ENCODE measurements at places on chromosomes 6 and 20.

- no peak for DNase-seq
Measured at GRCh38 chr6:12173181-12173580, 117.0 kb upstream of the EDN1 start.

GRCh38 chr20:2760297-2760951 is 40.0 kb downstream of the CPXM1 start:
- no peak for DNase-seq

GRCh38 chr6:156824142-156824541 is 47.0 kb downstream of the ARID1B start:
- DNase-seq: no peak

GRCh38 chr20:58523072-58523970 is 8.1 kb upstream of the APCDD1L start:
- no peak for DNase-seq

- no peak for DNase-seq
Measured at GRCh38 chr6:116695401-116695800, 14.4 kb downstream of the KPNA5 start.

DNA sequence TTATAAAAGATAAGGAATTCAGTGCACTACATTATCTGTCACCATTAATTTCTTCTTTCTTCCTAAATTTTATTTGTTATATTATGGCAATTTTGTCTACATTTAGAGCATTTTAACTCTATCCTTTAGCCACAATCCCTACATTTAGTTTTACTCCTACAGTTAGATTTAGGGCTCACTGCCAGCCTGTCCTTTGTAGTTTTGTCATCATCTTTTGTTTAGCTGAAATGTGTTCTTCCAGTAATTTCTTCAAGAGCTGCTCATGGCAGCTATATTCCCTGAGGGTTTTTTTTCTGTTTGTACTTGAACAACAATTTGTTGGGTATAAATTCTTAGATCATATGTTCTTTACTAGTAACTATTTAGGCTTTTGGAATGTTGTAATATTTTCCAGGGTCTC is 72.7 kb upstream of the B3GAT2 start:
- no peak for DNase-seq

GRCh38 chr20:47691625-47692024 is 93.7 kb downstream of the SULF2 start:
- DNase-seq: peak; percentile 22

DNA sequence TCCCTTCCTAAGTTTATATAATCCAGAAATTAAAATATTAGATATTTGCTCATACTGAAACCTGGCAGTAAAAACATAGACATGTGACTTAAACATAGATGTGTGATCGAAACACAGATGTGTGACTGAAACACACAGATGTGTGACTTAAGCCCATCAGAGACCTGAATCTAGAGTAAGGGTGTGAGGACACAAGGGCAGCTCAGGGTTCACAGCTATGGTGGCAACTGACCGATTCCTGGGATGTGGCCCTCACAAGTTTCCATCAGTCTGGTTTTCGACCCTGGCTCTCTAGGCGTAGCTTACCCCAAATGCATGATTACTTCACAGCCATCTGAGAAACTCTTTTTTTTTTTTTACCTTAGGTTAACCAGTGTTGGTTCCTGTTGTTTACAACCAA is 137.0 kb downstream of the NRN1 start:
- DNase-seq: no peak

GRCh38 chr20:47453167-47453782 is 48.4 kb upstream of the NCOA3 start:
- DNase-seq: no peak

GRCh38 chr6:75299801-75300530 is 15.4 kb upstream of the TMEM30A start:
- no peak for DNase-seq

- no peak for DNase-seq
Measured at GRCh38 chr6:33896391-33897188, 92.8 kb upstream of the MLN start.

DNA sequence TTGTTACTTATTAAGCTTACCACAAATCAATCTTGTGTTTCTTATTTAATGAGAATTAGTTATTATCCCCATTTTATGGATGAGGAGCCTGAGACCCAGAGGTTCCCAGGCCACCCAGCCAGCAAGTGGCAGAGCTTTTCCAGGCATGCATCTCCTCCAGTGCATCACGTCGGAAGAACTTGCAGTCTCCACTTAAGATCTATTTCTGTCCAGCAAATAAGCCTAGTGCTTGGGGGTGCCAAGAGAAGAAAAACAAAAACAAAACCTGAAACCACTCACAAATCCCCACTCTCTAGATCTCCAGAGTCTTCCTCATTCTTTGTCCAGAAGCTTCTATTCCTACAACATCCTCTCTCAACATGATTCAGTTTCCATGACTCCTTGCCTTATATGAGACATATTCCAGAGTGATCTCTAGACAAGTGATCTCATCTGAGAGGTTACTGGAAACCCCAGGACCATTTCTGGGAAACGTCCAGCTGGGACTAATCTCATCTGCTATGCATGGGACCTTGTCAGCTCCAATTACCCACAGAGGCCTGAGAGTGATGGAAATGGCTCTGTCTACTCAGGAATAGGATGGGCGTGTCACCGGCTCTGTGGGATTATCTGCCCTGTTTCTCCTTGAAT is 4.1 kb downstream of the GUCA1B start:
- no peak for DNase-seq

DNA sequence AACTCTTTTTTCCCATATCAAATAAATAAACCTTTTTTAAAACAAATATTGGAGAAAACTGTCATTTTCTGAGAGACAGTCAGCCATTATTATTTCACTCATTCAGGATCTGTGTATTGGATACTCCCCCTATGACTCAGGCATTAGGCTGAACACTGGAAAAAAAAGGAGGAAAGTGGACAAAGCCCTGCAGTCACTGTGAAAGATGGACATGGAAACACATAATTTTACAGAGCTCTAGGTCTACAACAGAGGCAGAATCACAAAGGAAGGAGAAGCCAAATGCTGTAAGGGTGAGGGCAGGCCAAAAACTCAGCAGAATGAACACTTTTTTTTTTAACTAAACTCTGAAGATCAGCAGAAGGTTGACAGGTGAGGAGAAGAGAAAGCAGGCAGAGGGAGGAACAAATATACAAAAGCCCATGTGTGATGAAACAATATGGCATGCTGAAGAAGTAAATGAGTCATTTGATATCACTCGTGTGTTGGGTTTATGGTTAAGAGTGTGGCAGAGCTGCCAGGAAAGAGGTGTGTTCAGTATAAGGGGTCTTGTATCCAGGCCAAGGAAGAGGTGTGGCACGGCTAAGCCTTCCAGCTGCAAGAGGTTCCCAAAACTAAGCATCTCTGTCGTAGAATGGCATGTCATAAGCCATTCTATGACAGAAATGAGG is 39.1 kb downstream of the EPB41L2 start:
- no peak for DNase-seq

DNA sequence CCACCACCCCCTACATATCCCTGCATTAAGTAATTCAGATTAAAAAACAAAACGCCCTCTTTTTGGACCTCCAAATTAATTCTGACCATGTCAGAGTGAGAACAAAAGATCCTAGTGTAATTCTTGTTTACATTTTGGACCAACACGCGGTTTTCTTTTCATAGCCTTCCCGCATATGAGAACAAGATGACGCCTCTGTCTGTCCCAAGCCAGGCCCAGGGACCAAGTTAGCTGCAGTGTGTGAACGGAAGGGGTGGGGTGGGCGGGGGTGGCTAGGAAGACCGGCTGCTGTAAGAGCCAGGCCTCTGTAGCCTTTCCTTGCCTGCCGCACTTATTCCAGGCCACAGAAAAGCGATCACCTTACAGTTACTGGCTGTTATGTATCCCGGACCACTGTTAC is 68.0 kb downstream of the PLCG1 start:
- DNase-seq: no peak

- DNase-seq: no peak
Measured at GRCh38 chr6:141488488-141488887, 644.2 kb upstream of the GJE1 start.

GRCh38 chr6:56815436-56815835 is 139.5 kb upstream of the BEND6 start:
- no peak for DNase-seq

GRCh38 chr20:15823718-15824117 is 749.5 kb downstream of the KIF16B start:
- no peak for DNase-seq

DNA sequence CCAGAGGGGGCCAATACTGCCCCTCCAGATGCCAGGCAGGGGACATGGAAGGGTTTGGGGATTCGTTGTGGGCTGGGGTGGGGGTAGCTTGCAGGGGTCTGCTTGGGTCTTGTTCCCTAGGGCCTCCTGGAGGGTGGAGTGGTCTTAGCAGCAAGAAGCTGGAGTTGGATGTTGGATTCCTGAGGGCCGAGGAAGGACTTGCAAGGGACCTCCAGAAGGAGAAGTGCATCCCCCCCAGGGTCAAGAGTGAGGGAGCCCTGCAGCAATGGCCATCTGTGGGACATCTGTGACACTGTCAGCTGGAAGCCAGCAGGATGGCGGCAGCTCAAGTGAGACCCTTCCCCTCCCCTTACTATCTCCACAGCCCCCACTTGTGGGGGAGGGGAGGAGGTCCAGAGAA is 25.4 kb upstream of the CCN5 start:
- DNase-seq: no peak

DNA sequence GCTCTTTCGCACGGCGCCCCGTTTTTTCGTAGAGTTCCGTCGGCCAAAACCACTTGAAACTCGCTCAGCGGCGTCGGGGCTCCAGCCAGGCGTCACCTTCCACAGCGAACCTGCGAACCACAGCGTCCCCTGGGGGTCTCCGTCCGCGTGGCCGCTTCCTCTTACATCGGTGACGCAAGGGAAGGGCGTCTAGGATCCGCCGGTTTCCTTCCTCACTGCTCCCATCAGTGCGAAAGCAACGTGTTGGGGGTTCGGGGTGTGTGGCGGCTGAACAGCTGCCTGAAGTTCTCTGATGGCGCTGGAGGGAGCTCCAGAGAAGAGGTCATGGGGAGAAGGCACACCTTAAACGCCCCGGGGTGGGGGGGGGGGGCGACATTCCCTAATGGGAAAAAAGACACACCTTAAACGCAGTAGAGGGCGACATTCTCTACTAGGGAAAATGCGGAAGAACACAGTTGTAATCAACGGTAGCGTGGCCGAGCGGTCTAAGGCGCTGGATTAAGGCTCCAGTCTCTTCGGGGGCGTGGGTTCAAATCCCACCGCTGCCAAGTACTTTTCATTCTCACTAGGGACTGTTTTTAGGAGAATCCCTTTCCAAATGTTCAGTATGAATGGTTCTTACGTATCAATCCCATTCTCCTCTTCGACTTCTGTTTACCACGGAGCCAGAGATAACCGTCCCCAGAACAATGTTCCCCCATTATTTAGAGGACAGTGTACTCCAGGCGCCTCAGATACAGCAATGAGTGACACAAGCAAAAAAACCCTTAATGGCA is 16.4 kb downstream of the ZNF311 start:
- no peak for DNase-seq

DNA sequence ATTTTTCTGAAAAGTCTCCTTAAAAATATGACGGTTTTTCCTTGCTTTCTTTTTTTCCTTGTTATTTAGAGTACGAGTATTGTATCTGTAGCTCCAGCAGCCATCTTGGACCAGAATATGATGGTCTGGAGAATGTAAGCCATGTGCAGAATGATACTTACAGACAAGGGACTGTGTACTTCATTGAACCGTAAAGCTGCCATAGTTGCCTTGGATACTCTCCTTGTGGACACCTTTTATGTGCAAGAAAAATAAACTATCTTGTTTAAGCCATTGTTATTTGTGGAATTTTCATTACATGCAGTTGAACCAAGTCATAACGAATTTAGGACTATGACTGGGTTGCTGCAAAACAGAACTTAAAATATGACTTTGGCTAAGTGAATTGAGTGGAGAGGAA is 485.8 kb upstream of the CITED2 start:
- DNase-seq: no peak

DNA sequence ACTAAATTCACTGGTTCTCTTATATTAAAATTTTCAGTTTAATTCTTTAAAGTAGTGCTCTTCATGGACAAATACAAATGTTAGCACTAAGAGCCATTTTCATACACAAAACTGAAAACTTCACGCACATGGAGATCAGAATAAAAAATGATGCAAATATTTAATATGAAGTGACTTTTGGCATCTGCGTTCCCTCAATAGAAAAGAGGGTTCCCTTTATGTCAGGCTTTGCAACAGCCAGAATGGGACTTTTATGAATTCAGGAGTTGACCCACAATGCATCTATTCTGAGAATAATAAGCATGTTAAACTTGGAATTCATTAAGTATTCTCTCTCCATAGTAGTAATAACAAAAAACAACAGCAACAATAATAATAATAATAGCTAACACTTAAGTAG is 125.8 kb downstream of the INSM1 start:
- DNase-seq: no peak

- no peak for DNase-seq
Measured at GRCh38 chr20:45346851-45347250, 1.4 kb downstream of the SDC4 start.

GRCh38 chr6:132101535-132101934 is 150.4 kb upstream of the CCN2 start:
- DNase-seq: no peak

- DNase-seq: no peak
Measured at GRCh38 chr20:56628873-56629463, at the start of gene TFAP2C. Gene TFAP2C, plus strand, starts transcription at chr20:56629306. Its CDS starts 239 bp downstream, at chr20:56629545.

GRCh38 chr6:107244082-107244741 is 128.9 kb upstream of the BEND3 start:
- no peak for DNase-seq

DNA sequence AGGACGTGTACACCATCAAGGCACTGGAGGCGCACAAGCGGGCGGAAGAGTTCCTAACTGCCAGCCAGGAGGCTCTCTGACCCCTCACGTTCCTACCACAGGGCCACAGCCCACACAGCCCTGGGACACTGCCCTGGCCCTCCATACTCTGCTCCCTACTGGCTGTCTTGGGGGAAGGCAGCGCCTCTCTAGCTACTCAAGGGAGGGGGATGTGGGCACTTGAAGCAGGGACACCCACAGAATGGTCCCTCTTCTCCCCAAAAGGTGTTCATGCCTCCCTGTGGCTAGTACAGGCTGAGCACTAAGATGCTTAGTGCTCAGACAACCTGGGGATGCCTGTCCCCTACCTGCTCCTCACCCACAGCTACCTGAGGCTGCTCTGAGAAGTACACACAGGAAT is 2.5 kb downstream of the MEA1 start:
- no peak for DNase-seq

- DNase-seq: no peak
Measured at GRCh38 chr6:150894935-150895552, 29.5 kb downstream of the MTHFD1L start.

Measured in NCI-H1930 (cell line).